ENCODE measurements at places on chromosomes 13 and 19. TPM values are rescaled to one million over a fixed set of nuclear protein-coding genes. Genes with fewer than 3 reads are reported as not detected.

GRCh38 chr19:45613926-45614725 is 12.1 kb upstream of the GPR4 start:
- peak overlapping the region; percentile 79 for H3K27ac ChIP-seq
- H3K27me3 ChIP-seq: no peaks in the 10 kb centered on the region
- no peak overlapping the region for H3K4me3 ChIP-seq
- no peak for DNase-seq
- H3K36me3 ChIP-seq: no peaks in the 10 kb centered on the region
- no peaks in the 10 kb centered on the region for H3K4me1 ChIP-seq

Gene DGKH
- total RNA-seq: 50.0 TPM

Gene VSTM1
- total RNA-seq: not detected

DNA sequence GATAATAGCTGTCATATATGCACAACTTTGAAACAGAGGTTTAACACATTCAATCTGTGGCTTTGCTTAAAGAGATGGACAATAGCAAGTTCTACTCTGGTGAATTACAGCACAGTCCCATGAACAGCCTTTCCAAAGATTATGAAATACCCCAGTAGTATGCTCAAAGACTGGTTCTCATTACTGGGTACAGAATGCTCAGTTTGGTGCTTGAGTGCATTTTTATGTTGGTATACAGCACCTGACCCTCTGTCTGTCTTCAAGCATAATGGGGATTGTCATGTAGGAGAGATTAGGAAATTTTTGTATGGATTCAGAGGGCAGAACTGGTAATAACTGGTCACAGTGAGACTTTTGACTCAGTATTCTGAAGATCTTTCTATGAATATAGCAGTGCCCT is 7.6 kb downstream of the LMO7 start:
- DNase-seq: no peak
- no peaks in the 10 kb centered on the region for H3K36me3 ChIP-seq
- H3K27me3 ChIP-seq: no peaks in the 10 kb centered on the region
- H3K4me3 ChIP-seq: no peak overlapping the region
- H3K4me1 ChIP-seq: no peaks in the 10 kb centered on the region
- H3K27ac ChIP-seq: no peak overlapping the region

Gene OXGR1
- 0.91 TPM for total RNA-seq

- no peaks in the 10 kb centered on the region for H3K27me3 ChIP-seq
- H3K4me3 ChIP-seq: no peak overlapping the region
- H3K4me1 ChIP-seq: no peaks in the 10 kb centered on the region
- DNase-seq: no peak
- H3K27ac ChIP-seq: no peak overlapping the region
Measured at GRCh38 chr13:113367771-113368170, 3.8 kb upstream of the GRTP1 start.

GRCh38 chr13:50393628-50394027 is 378.4 kb downstream of the KCNRG start:
- H3K4me1 ChIP-seq: no peaks in the 10 kb centered on the region
- H3K4me3 ChIP-seq: no peak overlapping the region
- no peak overlapping the region for H3K27ac ChIP-seq
- H3K27me3 ChIP-seq: no peaks in the 10 kb centered on the region
- no peak for DNase-seq

DNA sequence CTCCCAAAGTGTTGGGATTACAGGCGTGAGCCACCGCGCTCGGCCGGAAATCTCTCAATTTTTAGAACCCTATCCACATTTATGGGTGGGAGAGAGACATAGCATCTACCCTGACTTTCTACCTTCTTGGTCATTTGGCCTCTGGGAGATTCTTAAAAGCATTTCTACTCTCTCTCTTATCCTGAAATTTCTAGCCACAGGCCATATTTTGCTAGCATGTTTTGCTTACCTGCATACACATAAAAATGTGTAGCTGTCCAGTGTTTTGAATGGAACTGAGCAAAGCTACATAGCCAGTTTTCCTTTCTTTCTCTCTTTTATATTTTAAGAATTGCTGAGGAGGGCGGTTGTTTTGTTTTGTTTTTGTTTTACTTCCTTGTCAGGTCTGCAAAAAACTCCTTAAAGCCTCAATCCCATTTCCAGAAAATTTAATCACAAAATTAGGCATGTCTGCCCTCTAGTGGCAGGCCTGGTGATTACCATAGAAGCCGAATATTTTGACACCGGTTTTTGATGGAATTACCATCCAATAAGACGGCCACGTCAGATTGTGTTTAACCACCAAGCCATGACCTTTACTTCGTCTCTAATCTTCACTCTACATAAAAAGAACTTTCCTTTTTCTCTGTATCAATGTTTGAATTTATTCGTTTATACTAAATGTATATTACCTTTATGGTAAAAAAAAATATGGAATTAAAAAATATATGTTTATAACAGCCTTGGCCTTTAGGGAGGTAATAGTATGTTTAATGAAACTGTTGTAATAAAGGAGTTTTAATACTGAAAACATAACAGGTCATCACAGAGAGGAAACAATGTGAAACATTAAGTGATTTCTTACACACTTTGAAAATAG is 34.4 kb upstream of the OXGR1 start:
- H3K27ac ChIP-seq: no peak overlapping the region
- no peaks in the 10 kb centered on the region for H3K27me3 ChIP-seq
- no peaks in the 10 kb centered on the region for H3K36me3 ChIP-seq
- peak; percentile 35 for DNase-seq

Gene PRODH2
- not detected for total RNA-seq

DNA sequence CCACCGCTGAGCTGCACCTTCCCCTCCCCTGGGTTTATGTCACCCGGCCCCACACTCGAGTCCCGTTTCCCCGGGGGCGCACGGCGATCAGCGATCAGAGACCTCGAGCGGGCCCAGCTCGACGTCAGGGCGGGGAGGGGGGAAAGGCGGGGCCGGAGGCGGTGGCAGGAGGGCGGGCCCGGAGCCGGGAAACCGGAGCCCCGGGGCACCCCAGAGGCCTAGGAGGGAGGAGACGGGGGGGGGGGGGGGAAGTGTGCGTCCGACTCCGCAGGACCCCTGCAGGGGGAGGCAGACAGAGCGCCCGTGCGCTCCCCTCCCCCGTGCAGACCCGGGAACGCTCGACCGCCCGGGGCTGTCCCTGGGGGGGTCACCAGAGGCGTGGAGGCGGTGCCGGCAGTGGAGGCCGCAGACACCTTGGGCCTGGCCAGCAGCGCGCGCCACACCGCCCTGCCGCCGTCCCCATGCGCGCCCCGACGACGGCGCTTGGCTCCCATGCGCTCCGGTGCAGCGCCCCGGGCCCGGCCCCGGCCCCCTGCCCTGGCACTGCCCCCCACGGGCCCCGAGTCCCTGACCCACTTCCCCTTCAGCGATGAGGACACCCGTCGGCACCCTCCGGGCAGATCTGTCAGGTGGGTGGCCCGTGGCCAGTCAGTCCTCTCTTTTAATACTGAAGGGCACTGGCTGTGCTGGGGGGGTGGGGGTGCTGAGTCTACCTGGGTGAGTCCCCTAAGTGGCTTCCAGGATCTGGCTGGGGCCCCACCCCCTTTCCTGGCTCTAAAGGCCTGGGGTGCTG is 11.8 kb downstream of the PDE4A start:
- H3K36me3 ChIP-seq: no peaks in the 10 kb centered on the region
- peak overlapping the region; percentile 10 for H3K27ac ChIP-seq
- no peak for DNase-seq
- no peaks in the 10 kb centered on the region for H3K27me3 ChIP-seq
- no peaks in the 10 kb centered on the region for H3K4me1 ChIP-seq
- H3K4me3 ChIP-seq: peak overlapping the region; percentile 45

GRCh38 chr13:60075850-60076249 is 87.9 kb downstream of the DIAPH3 start:
- H3K27me3 ChIP-seq: no peaks in the 10 kb centered on the region
- no peaks in the 10 kb centered on the region for H3K36me3 ChIP-seq
- no peaks in the 10 kb centered on the region for H3K4me1 ChIP-seq
- H3K4me3 ChIP-seq: no peak overlapping the region
- DNase-seq: no peak

GRCh38 chr13:74136084-74136658 is 2.0 kb upstream of the KLF12 start:
- peak overlapping the region; percentile 71 for H3K4me3 ChIP-seq
- H3K36me3 ChIP-seq: no peaks in the 10 kb centered on the region
- H3K27me3 ChIP-seq: no peaks in the 10 kb centered on the region
- H3K27ac ChIP-seq: peak overlapping the region; percentile 87

GRCh38 chr19:6020972-6021805 is 43.2 kb upstream of the RANBP3 start:
- H3K36me3 ChIP-seq: no peaks in the 10 kb centered on the region
- peaks cover 7% of the 10 kb centered on the region for H3K4me1 ChIP-seq
- H3K27me3 ChIP-seq: no peaks in the 10 kb centered on the region

DNA sequence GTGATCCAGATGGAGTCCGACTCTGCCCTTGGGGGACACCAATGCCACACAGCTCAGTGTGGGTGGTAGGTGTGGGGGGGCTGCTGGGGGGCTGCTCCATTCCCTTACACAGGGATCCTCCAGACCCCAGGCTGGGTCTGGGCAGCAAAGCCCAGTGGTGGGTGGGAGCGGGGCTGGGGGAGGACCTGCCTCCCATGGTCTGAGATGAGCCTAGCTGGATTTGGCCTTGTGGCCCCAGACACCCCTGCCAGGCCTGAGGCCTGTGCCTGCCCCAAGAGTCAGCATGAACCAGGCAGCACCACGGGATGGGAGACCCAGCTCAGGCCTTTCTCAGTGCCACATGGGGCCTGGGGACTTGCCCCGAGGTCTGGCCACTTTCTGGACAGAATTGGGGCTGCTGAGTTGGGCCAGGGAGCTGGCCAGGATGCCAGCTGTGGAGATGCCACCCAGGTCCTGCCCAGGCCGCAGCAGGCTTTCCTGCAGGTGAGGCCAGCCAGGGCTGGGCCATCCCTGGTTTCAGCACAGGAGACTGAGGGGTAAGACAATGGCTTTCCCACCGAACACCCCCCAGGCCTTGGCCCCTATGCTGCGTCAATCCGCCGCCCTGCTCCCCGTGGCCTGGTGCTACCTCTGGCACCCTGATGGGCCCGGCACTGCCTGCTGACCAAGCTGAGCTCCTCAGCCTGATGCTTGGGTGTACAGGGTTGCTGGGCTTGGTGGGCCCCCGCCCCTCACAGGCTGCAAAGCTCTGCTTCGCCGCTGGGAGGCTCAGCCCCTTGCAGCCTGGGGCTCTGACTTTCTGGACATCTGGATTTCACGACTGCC is 24.2 kb downstream of the CEBPG start:
- peaks cover 4% of the 10 kb centered on the region for H3K4me1 ChIP-seq
- no peak overlapping the region for H3K27ac ChIP-seq
- no peaks in the 10 kb centered on the region for H3K36me3 ChIP-seq
- no peaks in the 10 kb centered on the region for H3K27me3 ChIP-seq

DNA sequence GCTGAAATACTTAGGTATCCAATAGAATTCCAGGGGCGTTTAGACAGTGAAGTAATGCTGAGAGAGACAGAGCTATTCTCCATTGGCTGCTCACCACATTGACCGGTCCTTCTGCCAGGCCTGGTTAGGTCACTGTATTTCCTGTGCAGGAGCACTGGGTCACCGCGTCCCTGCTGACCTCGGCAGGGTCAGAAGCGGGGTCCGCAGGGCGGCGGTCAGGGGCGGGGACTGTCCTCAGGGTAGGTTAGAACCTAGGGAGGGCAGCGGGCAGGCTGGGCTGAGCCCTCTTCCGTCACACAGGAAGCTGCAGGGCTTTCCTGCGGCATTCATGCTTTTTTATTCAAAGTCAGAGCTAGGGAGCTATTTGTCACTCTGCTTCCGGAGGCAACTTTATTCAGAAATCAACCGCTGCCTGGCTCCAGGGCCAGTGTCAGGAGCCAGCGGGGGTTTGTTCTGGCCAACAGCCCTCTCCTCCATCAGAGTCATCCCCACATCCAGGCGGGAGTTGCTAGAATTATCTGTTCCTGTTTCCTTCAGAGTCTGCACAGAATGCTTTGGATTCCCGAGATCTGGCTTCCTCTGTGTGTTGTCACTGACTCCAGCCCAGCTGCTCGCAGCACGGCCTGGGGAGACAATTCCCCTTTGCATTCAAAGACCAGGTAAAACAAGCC is 81.2 kb upstream of the WASF3 start:
- H3K27ac ChIP-seq: no peak overlapping the region
- no peaks in the 10 kb centered on the region for H3K36me3 ChIP-seq
- no peaks in the 10 kb centered on the region for H3K4me1 ChIP-seq
- H3K4me3 ChIP-seq: no peak overlapping the region
- no peak for DNase-seq

Gene KCNJ14
- total RNA-seq: not detected

DNA sequence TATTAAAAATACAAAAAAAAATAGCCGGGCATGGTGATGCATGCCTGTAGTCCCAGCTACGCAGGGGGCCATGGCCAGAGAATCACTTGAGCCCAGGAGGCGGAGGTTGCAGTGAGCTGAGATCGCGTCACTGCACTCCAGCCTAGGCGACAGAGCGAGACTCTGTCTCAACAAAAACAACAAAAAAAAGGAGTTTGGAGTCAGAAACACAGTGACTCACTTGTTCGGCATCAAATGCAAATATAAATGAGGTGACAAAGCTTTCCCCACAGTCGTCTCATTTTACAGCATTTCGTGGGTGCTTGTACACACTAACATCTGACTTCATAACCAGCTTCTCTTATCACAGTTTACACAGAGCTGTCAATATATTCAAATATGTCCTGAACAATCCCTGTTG is 11.0 kb downstream of the ZNF665 start:
- no peaks in the 10 kb centered on the region for H3K36me3 ChIP-seq
- H3K27ac ChIP-seq: no peak overlapping the region
- no peak overlapping the region for H3K4me3 ChIP-seq
- H3K4me1 ChIP-seq: no peaks in the 10 kb centered on the region

DNA sequence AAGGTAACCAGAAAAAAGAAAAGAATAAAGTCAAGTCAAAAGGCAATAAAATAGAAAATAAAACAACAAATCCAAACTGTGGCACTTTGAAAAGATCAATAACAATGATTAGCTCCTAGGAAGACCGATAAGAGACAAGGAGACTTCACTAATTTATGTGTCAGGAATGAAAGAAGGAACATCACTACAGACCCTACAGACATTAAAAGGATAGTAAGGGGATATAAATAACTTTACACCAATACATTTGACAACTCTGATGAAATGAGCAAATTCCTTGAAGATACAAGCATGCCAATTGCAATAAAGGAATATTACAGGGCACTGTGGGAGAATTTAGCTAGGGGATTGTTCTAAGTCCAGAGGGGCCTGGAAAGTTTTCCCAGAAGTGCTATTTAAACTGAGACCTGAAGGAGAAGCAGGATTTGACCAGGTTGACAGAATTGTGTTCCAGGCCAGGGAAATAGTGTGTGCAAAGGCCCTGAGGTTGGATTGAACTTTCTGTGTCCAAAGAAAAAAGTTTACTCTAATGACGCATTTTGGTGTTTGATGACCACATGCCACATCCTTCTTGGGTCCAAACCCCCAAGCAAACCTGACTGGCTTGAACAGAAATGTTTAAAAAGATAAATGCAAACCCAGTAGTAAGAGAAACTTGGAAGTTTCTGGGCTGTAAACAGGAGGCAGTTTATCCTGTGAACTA is 1.6 kb upstream of the C19orf38 start:
- no peaks in the 10 kb centered on the region for H3K4me1 ChIP-seq
- no peak overlapping the region for H3K27ac ChIP-seq
- no peak overlapping the region for H3K4me3 ChIP-seq
- H3K27me3 ChIP-seq: no peaks in the 10 kb centered on the region
- no peaks in the 10 kb centered on the region for H3K36me3 ChIP-seq

Gene SOX1
- not detected for total RNA-seq

All from uterus (tissue), 4 donors.